NCI-H1105 treated with DMSO at 0.1 percent for 48 hours (cell line): ENCODE measurements at places on chromosomes 11 and 22.

DNA sequence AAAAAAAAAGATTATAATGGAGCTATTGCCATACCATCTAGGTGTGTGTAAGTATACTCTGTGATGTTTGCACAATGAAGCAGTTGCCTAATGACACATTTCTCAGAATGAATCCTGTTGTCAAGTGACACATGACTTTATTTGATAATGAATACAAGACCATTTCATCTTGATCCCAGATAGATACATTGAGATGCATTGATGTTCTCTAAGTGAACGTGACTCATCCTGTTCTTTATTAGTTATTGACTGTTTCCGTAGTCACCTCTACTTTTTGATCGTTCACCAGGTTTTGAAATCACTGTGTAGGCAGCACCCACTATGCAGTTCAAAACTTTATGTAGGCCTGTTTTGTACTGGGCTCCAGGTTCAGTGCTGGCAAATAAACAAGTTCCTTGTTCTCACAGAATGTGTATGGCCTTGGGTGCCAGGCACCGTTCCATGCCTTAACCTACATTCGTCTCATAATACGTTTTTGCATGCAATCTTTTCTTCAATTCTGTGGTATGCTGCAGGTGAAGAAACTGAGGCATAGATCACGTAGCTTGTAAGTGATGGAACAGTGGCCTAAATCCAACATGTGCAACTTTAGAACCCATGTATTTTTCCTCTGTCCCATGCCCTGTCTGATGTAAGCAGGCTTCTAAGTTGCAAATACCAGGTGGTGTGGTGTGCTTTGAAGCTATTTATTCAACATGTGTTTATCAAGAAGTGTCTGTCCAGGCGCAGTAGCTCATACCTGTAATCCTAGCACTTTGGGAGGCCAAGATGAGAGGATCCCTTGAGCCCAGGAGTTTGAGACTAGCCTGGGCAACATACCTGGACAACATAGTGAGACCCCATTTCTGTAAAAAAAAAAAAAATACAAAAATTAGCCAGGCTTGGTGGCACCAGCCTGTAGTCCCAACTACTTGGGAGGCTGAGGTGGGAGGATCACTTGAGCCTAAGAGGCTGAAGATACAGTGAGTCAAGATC is 10.4 kb downstream of the SREBF2 start:
- no peak for DNase-seq

DNA sequence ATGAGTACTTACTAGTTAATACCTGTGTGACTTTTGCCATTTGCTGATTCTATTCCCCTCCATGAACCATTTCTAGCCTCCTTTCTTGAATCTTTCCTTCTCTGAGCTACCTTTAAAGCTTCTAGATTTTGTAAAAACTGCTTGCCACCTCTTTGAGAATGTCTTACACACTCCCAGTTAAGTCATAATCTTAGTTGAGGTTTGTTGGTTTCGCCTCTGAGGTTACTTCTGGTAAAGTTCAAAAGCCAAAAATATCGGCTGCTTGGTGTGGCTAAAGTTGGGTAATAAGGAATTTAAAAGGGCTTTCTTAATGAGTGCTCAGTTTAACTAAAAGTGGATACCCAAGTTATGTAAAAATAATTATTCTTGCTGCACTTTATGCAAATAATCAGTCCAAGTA is 10.4 kb upstream of the GLYAT start:
- DNase-seq: no peak

DNA sequence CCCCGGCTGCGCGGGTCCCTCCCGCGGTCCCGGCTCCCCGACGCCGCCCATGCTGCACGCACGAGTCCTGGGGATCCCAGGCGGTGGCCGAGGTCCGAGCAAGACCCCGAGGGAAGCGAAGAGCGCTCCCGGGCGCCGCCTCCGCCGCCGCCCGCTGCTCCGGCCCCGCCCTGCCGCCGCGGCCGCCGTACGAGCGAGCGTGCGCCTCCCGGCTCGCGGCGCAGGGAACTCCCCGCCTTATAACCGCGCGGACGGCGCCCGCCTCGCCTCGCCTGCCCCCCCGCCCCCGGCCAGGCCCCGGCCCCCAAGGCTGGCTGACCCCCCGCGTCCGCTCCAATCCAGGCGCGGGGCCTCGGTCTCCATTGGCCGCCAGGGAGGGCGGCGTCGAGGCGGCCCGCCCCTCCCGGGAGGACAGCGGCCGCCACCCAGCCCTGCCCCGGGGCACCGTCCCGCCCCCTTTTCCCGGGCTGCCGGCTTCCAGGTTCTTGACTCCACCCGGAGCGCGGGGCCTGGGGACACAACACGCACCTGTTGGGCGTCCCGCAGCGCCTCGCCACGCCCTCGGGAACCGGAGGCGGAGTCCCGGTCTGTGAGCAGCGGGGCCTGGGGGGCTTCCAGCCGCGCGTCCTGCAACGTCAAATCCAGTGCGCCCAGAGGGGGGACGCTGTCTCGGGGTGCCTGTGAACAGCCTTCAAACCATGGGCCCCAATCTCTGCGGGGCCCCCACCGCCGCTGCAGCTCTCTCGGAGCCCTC is at the start of gene FADS3:
FADS3 (minus strand) TSS at position 215 of the 754 bp plus-strand sequence; CDS start at position 51, 164 bp downstream.
- DNase-seq: peak; percentile 82

GRCh38 chr11:108527382-108527781 is 29.2 kb upstream of the POGLUT3 start:
- DNase-seq: no peak

GRCh38 chr11:92916299-92916698 is 53.2 kb upstream of the MTNR1B start:
- no peak for DNase-seq

DNA sequence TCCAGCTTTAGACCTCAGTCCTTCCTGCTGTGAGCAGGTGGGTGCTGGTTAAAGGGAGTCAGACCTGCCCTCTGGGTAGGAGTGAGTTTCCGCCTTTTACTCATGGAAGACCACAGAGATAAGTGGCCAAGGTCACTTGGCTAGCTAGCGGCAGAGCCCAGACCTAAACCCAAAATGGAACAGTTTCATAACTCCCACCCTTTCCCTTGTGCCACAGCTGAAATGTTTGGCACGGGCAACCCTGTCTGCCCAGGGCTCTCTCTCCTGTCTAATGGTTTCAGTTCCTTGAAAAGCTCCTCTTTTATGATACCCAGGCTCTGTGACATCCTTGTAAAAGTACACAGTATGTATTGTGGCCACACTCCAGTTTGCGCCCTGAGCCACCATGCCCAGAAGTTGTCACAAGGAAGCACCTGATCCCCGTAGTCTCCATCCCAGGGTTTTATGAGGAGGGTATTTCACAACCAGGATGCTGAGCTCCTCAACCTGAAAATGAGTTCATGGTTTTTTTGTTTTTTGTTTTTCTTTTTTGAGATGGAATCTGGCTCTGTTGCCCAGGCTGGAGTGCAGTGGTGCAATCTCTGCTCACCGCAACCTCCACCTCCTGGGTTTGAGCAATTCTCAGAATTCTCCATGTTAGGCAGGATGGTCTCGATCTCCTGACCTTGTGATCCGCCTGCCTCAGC is 5.1 kb downstream of the MB start:
- no peak for DNase-seq

DNA sequence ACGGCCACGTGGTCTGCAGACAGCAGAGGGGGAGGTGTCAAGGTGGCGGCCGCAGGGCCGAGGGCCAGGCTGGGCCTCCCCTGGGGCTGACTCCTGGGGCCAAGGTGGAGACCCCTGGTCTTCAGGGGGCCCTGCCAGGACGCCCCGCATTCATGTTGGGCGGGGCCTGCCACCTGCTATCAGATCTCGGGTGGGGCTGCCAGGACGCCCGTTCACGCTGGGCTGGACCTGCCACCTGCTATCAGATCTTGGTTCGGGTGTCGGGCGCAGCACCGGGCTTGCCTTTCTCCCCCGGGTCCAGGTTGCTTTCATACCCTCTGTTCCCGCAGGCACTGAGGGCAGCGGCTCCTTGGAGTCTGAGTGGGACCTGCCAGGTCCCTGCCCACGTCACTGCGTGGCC is 16.1 kb upstream of the MAPK11 start:
- DNase-seq: no peak

- no peak for DNase-seq
These were observed 28.1 kb upstream of the GNAZ start for GRCh38 chr22:23042179-23042578.

DNA sequence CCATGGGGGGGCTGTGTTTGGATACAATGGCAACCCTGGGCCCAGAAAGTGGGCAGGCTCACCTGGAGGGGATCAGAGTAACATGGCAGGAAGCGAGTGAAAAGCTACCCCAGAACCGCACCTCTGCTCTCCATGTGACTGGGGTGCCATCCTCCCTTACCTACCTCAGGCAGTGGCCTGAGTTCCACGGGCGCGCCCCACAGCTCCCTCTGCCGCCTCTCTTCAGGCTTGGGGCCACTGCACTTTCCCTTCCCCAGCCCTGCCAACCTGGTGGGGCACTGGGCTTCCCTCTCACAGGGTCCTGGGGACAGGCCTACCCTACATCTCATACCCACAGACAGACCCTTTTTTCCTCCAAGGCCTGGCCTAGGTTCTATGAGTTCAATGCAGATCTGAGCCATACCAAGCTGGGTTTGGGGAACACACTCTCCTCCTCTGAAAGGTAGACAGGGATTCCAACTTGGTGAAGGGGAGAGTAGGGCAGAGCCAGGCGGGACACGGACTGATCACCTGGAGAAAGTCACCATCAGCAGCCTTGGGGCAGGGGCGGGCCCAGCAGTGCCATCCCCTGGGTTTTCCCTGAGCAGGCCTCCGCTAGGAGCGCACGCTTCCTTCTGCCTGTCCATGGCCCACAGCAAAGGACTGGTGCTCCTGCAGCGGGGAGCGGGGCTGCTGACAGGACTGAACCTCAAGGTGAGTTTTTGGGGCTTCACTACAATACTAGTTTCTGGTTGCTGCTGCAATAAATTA is 7.1 kb downstream of the GALR3 start:
- DNase-seq: no peak

DNA sequence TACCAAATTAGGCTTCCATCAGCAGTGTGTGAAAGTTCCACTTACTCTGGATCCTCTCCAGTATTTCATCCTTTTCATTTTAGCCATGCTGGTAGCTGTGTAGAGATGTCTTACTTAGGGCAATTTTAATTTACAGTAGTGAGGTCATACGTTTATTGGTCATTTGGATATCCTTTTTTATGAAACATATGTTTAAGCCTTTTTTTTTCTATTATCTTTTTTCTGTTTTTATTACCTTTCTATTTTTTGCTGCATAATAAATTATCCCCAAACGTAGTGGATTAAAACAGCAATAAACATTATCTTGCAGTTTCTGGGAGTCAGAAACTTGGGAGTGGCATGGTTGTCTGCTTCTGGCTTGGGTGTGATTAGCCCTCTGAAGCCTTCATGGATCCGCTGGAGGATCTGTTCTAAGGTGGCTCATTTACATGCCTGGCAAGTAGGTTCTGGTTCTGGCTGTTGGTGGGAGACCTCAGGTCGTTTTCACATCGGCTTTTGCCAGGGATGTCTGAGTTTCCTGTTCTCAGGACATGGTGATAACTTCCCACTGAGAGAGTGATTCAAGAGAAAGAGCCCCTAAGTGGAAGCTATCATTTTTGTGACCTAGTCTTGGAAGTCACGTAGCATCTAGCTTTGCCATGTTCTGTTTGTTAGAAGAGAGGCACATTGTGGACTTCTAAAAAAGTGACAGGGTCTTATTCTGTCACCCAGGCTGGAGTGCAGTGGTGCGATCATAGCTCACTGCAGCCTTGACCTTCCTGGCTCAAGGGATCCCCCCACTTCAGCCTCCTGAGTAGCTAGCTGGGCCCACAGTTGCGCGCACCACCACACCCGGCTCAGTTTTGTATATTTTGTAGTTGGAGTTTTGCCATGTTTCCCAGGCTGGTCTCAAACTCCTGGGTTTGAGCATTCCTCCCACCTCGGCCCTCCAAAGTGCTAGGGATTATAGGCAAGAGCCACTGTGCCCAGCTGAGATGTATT is 38.6 kb downstream of the PPP6R3 start:
- DNase-seq: no peak

DNA sequence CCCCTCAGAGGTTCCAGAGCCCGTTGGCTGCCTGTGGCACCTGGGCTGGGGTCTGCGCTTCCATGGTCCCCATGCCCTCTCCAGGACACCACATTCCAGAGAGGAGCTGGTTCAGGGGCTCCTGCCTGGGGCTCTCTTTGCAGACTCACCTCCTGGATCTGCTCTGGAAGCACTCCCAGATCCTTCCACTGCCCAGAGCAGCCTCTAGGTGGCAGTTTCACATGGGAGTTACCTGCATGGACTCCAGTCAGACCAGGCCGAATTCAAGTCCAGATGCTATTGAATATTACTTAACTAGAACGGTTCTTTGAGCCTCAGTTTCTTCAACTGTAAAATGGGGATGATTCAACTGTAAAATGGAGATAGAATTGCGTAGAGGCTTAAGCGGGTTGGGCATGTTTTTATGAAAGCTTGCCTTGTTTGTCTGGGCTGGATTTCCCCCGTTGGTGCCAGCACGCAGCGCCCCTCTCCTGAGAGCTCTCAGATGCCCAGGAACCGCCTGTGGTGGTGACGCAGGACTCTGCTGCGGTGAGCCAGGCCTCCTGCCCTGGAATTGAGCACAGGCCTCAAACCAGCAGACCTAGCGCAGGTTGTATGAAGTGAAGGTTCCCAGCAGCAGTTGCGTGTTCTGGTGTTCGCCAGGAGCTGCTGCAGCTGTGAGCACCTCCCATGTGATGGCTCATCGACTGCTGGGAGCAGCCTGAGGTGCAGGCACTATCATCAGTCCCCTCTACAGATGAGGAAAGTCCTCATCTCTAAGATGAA is 44.2 kb downstream of the LMO1 start:
- peak; percentile 49 for DNase-seq

GRCh38 chr22:19841641-19842392 is 12.9 kb downstream of the GNB1L start:
- DNase-seq: no peak

DNA sequence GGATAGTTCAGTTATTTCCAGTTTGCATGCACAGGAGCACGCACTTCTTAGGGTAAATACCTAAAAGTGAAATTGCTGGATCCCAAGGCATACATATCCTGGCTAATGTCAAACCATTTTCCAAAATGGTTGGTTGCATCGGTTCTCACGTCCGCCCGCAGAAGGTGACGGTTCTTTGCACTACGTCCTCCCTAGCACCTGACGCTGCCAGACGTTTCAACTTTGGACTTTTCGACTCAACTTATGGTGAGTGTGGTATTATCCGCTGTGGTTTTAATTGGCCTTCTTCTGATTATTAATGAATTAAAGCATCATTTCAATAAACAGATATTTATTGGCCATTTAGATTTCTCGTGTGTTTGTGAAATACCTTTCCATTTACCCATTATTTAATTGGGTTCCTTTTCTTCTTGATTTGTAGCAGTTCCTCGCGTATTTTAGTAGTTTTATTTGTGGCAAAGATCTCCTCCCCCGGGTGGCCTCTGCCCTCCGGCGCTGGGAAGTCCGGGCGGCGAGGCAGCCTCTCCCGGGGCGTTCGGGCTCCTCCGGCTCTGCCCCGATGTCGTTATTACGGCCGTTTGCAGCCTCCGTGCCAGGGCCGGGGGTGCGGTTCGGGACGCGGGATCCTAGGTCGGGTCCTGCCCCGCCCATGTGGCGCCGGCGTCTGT is at the start of gene JHY:
JHY (plus strand) TSS at position 571 of the 668 bp plus-strand sequence. CDS start 3,091 bp downstream, outside the sequence.
- DNase-seq: peak; percentile 68

DNA sequence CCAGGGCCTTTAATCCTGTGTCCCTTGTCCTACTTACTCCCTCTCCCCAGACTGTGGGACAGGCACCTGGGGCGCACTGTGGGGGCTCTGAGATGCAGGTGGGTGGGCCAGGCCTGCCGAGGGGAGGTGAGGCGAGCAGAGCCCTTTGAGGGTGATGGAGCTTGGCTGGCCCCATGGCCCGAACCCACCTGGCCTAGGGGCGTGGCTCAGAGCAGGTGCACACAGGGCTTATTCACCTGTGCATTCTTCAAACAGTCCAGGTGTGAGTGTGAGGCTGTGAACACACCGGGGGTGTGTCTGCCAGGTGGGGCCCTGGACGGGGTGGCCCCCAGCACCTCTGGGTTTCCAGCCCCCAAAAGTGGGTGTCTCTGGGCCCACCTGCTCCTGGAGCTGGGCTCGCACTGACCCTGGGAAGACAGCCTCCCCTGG is 9.0 kb upstream of the MUC5AC start:
- no peak for DNase-seq

- no peak for DNase-seq
These were observed 69.5 kb downstream of the ARHGAP8 start for GRCh38 chr22:44821741-44822475.
